NCI-H187 (cell line): ENCODE measurements at places on chromosomes 2 and 18.
A peak's percentile ranks its signal among the peaks of the same experiment; 100 is the strongest.

GRCh38 chr2:207920321-207920720, 105.0 kb downstream of the PLEKHM3 start:
- DNase-seq = no peak

- DNase-seq = no peak
These were observed 46.0 kb upstream of the COBLL1 start for GRCh38 chr2:164887434-164888144.

DNA sequence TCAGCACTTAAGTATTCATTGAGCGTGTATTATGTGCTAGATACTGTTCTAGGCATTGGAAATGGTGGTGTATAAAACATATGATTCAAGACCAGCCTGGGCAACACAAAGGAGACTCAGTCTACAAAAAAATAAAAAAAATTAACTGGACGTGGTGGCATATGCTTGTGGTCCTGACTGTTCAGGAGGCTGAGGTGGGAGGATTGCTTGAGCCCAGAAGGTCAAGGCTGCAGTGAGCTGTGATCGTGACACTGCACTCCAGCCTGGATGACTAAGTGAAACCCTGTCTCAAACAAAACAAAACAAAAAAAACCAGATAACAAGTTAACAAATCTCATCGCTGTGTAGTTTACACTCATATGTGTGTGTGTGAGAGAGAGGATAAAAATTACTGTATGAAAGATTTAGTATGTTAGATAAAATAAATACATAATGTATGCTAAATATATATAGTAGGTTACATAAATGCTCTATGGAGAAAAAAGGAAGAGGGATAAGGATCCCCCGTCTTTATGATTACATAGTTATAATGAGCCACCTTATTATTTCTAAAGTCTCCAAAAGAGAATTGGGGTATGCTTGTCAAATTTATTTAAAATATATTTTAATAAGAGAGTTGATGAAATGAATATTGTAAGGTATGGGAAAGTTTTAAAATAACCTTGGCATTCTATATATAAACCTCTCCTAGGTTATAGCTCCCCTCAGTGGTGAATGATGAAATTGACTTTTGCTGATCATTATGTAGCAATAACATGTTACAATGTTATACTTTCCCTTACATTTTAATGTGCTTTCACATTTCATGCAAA, 69.2 kb downstream of the EHBP1 start:
- DNase-seq = peak; percentile 32

DNA sequence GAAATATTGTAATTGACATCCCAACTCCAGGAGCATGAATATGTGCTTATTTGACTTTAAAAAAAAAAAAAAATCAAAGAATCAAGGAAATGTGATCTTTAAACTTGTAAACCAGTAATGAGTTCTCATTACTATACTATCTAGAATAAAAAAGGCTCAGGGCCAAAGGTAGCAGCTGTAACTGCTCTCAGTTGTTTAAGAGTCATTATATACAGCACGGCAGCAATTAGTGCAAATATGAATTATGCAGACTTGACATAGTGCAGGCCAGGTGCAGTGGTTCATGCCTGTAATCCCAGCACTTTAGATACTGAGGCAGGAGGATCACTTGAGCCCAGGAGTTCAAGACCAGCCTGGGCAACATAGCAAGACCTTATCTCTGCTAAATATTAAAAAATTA, 125.7 kb upstream of the TTC39C start:
- no peak for DNase-seq

DNA sequence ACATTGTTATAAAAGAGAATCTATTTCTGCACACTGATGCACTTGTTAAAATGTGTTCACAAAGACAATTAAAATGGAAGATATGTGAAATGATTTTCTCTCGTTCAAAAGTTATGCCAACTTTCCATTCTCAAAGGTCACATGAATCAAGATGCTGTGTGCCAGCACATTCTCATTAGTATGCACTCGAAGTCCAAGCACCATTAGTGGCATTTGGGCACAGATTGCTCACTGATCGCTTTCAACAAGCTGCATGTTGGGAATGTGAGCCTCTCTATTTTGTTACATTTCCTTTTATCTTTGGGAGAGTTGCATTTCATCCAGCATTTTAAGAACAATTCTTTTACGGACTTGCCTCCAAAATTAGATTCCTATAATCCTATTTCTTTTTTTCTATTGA, 398.9 kb downstream of the FBXO15 start:
- DNase-seq = no peak

GRCh38 chr2:67824186-67824585, 238.6 kb downstream of the C1D start:
- DNase-seq = no peak

DNA sequence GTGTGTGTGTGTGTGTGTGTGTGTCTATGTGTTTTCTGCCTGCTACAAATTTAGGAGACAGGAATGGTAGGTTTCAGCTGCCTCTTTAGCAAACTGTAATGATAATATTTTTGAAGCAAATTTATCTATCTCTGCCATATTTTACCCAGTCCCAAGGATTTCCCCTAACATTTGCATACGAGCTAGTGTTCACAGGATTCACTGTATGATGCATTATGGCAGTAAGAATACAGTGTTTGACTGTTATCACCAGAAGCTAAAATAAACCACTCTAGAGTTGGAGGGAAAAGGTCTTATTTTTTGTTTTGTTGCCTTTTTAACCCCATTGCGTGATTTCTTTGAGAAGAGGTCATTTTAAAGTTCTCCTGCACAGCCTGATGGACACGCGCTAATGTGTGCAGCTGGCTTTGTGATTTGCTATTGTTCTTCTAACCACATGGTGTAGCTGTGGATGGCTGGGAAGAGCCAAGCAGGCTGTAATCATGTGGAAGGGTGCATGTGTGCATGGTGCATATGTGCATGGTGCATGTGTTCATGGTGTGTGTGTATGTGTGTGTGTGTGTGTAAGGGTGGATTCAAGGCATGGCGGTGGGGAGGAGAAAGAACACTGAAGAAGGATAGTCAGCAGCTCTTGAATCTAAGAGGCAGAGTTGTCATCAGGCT, 62.4 kb downstream of the PLB1 start:
- no peak for DNase-seq

DNA sequence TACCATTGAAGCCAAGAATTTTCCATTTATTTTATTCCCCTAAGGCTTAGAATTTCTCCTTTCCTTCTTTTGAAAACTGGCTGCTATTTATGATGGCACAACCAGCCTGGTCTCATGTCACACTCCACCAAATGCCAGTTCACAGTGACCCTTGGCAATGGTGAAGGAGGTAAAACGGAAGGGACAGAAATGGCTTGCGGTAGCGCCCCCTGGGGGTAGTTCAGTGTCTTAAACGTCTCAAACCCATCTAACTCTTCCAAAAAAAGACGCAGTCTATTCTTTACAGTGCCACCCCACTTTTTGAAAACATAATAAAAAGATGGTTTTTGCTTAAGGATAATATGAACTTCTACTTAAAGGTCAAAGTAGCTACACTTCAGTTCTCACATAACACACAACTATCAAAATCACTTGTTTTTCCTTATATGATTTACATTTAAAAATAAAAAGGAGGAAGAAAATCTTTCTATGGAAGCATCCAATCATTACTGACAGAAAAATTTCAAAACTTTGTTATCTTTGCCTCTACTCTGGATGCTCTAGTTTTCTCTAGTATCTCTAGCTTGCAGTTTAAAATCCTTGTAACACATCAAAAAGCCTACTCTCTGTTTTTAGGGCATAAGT, 28.0 kb downstream of the PNO1 start:
- peak; percentile 9 for DNase-seq
